ENCODE measurements at places on chromosomes 1 and 21.

- no peak for DNase-seq
Measured at GRCh38 chr1:77265180-77265579, 16.6 kb upstream of the AK5 start.

DNA sequence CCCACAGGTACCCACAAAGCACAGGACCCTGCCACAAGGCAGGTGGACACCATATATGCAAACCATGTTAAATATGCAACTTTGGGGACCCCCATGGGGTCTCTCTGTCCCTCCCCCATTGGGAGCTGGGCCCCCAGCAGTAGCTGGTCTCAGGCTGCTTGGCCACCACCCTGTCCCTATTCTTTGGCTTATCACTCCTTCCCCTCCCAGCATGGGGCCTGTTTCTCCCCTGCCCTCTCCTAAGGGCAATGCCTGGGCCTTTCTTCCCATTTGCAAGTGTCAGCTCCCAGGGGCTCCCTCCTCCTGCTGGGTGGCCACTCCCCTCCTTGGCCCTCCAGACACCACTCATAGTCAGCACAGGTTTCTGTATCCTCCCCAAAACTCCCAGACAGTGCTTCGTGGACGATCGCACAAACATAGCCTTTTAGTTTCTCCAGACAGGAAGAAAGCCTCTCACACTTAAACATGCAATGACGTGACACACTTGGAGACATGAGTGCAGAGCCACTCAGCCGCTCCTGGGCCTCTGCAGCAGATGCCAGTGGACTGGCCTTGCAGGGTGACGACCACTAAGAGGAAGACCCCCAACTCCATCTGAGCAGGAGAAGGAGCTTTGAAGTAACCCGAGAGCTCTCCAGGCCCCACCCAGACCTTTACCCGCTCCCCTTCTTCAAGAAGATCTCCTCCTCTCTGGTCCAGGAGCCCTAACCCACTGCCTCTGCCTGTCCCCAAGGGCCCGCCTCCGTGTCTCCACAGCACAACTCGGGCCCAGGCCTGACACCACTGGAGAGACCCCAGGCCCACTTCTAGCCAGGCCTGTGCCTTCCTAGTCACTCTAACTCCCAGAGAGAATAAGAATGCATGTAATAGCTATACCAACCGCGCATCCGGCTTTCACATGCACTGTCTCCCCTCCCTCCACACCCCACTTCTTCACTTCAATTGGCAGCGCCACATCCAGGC lies 22.9 kb downstream of the CITED4 start:
- DNase-seq, result no peak

DNA sequence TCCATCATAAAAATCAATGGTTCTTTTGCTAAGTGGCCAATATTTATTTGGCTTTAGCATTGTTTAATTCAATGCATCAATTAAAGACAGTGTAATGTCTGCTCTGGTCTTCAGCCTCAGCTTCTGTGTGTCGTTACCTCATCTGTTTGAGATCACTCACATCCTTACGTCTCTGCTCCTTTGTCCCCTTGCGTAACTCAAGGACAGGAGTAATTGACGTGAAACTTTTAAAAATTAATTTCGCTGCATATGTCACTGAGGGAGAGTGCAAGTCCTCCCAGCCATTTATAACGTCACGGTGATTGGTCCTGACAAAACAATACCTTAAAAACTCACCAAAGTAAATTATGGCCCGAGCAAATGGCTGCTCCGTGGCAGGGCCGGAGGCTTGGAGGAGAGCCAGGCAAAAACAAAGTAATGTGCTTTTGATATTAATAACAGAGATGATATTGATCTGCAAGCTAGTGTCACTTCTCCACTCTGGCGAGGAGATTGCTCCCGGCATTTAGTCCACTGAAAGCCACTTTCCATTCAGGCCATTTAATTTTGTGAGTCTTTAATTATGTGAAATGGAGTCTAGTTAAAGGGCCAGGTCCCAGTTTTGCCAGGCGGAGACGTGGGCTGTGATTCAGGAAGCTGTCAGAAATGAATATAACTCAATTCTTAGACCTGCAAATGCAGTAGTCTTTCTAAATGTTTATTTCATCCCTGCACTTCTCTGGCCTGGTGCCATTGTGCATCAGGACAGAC lies 150.9 kb upstream of the POU3F1 start:
- no peak for DNase-seq

DNA sequence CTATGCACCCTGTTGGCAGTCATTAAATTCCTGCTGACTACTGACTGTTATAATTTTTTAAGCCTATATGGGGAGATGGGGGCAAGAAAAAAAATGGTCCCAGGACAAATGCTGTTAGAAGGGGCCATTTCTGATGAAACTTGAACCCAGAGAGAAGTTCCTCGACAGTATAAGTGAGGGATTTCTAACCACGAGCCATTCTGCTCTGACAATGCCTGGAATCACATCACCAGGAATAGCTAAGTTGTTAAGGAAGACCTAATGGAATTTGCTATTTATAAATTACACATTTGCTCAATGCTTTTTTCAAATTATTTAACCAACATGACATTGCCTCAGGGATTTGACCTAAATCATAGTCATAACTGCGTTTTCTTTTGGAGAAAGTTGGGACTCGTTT lies 55.2 kb downstream of the LHX9 start:
- no peak for DNase-seq

DNA sequence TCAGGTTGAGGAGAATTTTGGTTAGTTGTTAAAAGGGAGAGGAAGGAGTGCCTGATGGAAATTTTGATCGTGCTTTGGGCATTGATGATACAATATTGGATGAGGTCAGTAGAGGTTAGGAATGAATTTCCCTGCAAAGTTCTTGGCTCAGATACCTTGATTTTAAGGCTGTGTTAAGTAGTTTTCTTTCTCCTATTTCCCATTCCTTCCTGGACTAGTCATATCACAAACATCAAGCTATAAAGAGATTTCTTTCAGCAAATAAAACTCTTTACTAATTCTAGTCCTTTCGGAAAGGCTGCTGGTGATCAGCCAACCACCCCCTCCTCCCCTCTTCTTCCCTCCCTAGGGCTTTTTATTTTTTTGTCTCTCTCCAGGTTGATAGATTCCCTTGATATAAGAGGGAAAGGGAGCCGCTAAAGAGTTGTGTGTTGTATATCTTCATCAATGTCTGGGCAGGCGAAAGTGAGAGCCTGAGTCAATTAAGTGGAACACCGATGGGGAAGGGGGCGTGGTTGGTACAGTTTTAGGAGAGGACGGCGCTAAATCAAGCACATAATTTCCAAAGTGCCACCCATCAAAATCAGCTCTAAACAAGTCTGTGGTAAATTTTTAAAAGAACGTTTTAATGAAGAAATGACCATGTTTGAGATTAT lies 100.1 kb upstream of the PLXNA2 start:
- no peak for DNase-seq

DNA sequence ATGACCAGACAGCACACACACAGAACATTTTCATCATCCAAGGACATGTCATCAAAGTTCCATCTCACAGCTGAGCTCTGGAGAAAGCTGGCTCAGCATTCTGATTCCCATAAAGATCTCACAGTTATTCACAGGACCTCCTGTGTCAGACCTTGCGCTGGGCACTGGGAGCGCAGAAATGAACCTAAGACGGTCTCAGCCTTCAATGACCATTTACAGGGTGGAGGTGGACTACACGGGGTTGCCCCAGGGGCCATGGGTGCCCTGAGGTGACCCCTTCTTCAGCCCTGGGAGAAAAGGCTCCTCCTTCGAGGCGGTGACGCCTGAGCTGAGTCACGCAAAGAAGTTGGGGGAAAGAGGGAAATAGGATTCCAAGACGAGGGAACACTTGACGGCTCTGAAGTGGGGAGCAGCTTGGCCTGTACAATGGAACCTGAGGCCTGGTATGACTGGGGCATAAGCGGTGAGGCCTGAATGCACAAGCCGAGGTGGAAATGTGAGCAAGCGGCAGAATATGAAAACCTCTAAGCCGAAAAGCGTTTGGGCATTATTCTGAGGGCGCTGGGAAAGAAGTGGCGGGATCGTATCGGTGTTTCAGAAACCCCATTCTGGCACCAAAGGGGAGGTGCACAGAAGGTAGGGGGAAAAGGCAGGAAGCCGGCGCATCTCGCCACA lies 797 bp downstream of the CC2D1B start:
- DNase-seq, result no peak

DNA sequence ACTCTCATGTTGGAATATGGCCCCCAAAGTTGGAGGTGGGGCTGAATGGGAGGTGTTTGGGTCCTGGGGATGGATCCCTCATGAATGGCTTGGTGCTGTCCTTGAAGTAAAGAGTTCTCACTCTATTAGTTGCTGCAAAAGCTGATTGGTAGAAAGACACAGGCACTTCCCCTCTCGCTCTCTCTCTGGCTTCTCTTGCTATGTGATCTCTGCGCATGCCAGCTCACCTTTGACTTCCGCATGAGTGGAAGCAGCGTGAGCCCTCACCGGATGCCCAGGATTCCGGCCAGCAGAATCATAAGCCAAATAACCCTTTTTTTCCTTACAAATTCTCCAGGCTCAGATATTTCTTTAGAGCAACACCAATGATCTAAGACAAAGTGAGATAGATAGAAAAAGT lies 20.9 kb upstream of the CCSAP start:
- no peak for DNase-seq

DNA sequence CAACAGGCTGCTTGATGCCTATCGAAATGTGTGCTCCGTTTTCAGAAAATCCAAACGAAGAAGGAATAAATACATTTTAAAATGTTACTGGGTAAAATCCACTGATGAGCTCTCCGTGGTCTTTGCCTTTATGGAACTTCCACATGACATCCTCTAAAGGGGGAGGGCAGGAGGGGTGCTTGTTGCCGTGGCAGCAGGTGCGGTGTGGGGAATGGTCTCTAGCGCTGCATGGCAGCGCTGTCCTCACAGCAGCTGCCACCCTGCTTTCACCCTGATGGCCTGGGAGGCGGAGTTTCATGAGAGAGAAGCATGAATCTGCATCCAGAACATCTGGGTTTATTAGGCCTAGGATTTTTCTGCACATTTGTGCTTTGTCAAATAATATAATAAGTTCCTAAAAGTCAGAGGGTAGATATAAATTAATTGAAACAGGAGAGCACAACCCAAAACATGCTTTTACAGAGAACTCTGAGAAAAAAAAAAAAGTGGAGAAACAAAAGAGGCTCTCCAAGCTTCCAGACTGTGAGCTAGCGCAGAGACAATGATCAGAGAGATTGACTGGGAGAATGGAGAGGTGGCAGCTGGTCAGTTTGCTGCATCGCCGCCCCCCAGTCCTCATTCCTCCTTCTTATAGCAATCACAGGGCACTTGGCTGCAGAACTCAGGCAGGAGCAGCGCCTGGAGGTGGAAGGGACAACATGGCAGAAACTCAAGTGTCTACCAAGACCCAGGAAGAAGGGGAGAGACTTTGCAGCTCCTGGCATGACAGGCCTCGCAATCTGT lies 228.6 kb downstream of the DSCAM start:
- DNase-seq, result no peak

DNA sequence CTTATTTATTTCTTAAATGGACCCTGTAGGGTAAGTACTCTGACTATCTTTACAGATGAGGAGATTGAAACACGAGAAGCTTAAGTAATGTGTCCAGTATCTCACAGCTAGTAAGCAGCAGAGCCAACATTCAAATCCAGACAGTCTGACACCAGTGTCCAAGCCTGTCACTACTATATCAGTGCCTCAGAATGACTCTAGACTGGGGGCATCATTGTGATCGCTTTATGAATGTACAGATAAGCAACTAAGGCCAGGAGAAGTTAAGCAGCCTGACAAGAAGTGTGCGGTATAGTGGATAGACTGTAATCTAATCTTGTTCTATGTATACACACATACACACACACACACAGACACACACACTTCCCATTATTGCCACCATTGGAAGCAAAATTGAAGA lies 158.7 kb downstream of the NTNG1 start:
- DNase-seq, result no peak

GRCh38 chr1:182996816-182997215 lies 26.4 kb upstream of the LAMC1 start:
- DNase-seq, result no peak

GRCh38 chr1:24707687-24708086 lies 37.6 kb upstream of the CLIC4 start:
- DNase-seq, result no peak

DNA sequence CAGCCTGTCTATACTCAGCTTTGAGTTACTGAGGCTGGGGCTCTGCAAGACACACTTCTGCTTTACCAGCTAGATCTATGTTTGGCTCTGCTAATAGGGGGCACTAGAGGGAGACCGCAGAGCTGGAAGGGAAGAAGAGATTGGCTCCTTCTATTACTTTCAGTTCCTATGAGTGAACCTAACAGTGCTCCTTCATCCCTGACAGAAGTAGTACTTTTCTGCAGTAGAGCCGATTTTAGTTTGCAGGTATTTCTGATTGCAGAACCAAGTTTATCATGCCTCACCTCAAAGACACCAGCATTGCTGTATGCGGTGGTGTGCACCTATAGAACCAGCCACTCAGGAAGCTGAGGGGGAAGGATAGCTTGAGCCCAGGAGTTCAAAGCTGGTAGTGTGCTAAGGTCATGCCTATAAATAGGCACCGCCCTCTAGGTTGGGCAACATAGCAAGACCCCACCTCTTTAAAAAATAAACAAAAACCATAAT lies 5.7 kb upstream of the ZDHHC18 start:
- DNase-seq, result no peak

DNA sequence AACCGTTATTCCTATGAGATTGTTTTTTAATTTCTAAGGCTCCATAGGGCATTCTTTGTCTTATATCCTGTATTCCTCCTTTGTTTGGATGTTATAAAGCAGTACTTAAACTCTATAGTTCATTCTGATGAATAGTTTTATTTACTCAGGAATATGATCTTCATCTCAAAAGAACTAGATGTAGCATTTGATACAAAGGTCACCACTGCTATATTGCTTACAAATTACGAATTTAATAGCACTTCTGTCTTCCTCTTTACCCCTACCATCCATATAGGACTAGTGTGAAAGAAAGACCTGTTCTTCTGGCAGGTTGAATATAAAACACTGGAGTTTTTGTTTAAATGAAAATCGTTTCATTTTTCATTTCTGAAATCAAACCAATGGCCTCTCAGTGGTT lies 468.1 kb upstream of the CXADR start:
- no peak for DNase-seq

DNA sequence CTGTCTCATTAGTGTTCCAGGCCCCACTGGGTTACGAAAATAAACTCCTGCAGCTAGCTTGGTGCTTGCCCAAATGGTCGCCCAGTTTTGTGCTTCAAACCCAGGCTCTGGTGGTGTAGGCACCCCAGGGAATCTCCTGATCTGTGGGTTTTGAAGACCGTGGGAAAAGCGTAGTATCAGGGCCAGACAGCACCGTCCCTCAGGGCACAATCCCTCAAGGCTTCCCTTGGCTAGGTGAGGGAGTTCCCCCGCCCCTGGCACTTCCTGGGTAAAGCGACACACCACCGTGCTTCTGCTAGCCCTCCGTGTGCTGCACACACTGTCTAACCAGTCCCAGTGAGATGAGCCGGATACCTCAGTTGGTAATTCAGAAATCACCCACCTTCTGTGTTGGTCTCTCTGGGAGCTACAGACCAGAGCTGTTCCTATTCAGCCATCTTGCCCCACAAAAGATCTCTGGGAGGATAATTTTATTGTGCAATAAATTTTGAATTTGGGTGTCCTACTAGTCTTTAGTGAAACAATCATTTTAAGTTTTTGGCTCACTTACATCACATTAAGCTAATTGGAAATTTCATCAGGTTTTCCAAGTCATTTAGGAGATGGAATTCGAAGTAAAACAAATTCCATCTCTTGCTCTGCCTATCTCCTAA lies 9.4 kb upstream of the SLC25A24 start:
- no peak for DNase-seq

GRCh38 chr1:102463328-102463727 lies 466.6 kb upstream of the OLFM3 start:
- DNase-seq, result no peak
